ENCODE measurements at places on chromosomes 2 and 18.

- no peak for DNase-seq
These were observed 70.8 kb upstream of the FSHR start for GRCh38 chr2:49225126-49225525.

GRCh38 chr18:63365876-63366212, 1.2 kb downstream of the KDSR start:
- DNase-seq: no peak

DNA sequence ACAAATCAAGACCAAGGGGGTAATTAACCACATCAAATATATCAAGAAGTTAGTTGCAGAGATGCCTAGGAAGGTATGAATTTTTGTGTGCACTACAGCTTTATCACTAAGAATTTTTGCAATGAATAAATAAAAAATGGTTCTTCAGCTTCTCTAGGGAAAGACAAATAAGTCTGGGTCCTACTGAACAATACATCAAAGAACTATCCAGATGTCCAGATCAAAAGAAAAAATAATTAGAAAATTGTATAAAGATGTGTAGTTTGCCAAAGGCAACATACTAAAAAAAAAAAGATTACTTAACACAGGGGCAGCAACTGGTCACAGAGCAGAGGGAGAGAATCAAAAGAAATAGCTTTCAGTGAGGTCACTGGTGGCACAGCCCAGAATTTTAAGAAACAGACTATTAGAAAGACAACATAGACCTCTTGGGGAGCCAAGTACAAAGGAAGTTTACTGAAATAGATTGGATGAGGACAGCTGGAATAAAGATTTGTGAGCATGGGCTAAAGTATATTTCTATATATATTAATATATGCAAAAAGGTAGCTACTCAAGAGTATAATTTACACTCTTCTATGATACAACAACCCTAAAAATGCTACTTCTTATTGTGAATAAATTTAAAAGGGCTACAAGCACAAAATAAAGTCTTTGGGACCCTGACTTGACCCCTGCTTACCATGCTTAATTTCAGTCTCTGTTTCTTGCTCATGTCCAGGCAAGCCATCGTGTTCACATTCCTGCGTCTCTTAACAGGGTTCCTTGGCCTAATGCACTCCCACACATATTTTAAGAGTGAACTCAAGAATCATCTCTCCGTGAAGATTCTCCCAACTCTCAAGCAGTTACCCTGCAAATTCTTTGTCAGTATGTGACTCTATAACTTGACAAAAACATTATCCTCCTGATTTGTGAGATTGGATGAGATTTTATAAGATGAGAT, 99.0 kb upstream of the GRB14 start:
- DNase-seq: no peak

DNA sequence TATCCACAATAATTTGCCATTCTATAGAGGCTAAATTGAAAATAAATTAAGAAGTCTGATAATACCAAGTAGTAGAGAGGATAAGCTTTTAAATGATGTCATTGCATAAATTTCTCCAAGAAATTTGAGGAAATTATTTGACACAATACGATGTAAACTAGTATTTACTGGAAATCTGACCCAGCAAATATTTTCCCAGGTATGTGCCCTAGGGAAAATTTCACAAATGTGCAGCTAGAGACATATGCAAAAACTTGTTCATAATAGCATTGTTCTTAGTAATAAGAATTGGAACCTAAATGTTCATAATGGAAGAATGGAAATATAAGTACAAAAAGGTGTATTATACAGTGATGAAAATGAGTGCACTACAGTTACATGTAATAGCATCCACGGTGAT, 888.8 kb upstream of the SOX11 start:
- no peak for DNase-seq

DNA sequence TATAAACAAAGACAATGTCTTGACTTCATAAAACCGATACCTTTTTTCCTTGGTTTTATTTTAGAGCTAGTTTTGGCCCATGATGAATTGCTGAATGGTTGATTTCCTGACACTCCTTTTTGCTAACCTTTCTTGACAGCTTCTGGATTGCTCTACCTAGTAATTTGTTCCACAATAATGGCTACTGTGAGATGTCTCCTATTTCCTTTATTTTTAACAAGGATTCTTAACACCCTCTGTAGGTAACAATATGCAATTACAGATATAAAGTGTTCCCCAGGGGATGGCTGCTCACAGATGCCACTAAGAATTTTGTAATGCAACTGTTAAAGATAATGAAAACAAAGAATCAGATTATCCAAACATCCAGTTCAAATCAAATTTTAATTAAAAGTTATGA, 100.8 kb upstream of the ATP5MC3 start:
- no peak for DNase-seq
